Posterior vena cava (tissue), 2 donors: ENCODE measurements at places on chromosomes 1 and 21. TPM values are rescaled to one million over a fixed set of nuclear protein-coding genes. Genes with fewer than 3 reads are reported as not detected.

PLEKHA6 gene
- 23.5 TPM for total RNA-seq

PALMD gene
- total RNA-seq: 22.6 TPM

FGGY gene
- total RNA-seq: 24.7 TPM

LCE2D gene
- not detected for total RNA-seq

FTCD gene
- total RNA-seq: 1.2 TPM
